Eye (tissue), 1 donor: ENCODE measurements at places on chromosomes 2 and 18.

- DNase-seq, result no peak
Observed at GRCh38 chr2:233267516-233268245, 16.2 kb downstream of the ATG16L1 start.

- DNase-seq, result peak; percentile 16
Observed at GRCh38 chr2:174312581-174313234, 22.0 kb upstream of the SP9 start.

GRCh38 chr18:35348001-35348400, 3.8 kb upstream of the ZNF24 start:
- DNase-seq, result peak; percentile 41

GRCh38 chr2:18067588-18068384, 189.3 kb downstream of the KCNS3 start:
- no peak for DNase-seq
